ENCODE measurements at places on chromosomes 2 and 18. TPM values are rescaled to one million over a fixed set of nuclear protein-coding genes. Genes with fewer than 3 reads are reported as not detected.

MDH1B gene
- 0.17 TPM for polyA plus RNA-seq

AFTPH gene
- polyA plus RNA-seq, result 41.7 TPM

AOX1 gene
- 0.18 TPM for polyA plus RNA-seq

COLEC11 gene
- 0.58 TPM for polyA plus RNA-seq

DSG1 gene
- not detected for polyA plus RNA-seq

GULP1 gene
- polyA plus RNA-seq, result not detected

LPIN2 gene
- 11.4 TPM for polyA plus RNA-seq

TNS1 gene
- 0.20 TPM for polyA plus RNA-seq

SP5 gene
- polyA plus RNA-seq, result not detected

C1D gene
- polyA plus RNA-seq, result 8.4 TPM

MC5R gene
- not detected for polyA plus RNA-seq

IGFBP2 gene
- not detected for polyA plus RNA-seq

HJURP gene
- polyA plus RNA-seq, result 0.65 TPM

GKN1 gene
- not detected for polyA plus RNA-seq

CPSF3 gene
- 13.0 TPM for polyA plus RNA-seq

BOLL gene
- polyA plus RNA-seq, result not detected

KRTCAP3 gene
- polyA plus RNA-seq, result 8.6 TPM

ALK gene
- not detected for polyA plus RNA-seq

TUBA4A gene
- polyA plus RNA-seq, result 338 TPM

PKDCC gene
- polyA plus RNA-seq, result 0.82 TPM

HOXD9 gene
- polyA plus RNA-seq, result not detected

PPP1R1C gene
- polyA plus RNA-seq, result not detected

TGFA gene
- polyA plus RNA-seq, result 0.04 TPM

Data from B cell (primary cell).